Stimulated activated CD4-positive, alpha-beta T cell treated with anti-CD3 and anti-CD28 coated beads, Interleukin-12 subunit alpha, Interleukin-12 subunit beta, amount 100 ng/mL, for 4 hours (primary cell): ENCODE measurements at places on chromosomes 1 and 21.

- DNase-seq: no peak
Observed at GRCh38 chr1:55597910-55598309, 382.7 kb upstream of the USP24 start.

- DNase-seq: no peak
Observed at GRCh38 chr1:62241371-62242131, 46.9 kb downstream of the L1TD1 start.

GRCh38 chr21:42245331-42246193, 26.6 kb downstream of the ABCG1 start:
- no peak for DNase-seq

DNA sequence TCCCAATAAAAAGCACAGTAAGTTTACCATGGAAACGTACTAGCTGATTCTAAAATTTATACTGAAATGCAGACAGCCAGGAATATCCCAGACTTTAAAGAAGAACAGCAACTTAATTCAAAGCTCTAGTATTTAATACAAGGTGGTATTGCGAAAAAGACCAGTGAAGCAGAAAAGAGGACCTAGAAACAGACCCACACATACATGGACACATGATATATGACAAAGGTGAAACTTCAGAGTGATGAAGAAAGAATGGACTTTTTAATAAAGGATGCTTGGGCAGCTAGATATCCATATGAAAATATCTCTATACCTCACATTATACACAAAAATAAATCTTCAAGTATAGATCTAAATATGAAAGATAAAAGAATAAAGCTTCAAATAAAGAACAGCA, 62.6 kb downstream of the COP1 start:
- DNase-seq: no peak

- no peak for DNase-seq
Observed at GRCh38 chr1:28078680-28079626, 9.5 kb downstream of the EYA3 start.

GRCh38 chr1:219113261-219113660, 60.4 kb upstream of the LYPLAL1 start:
- DNase-seq: no peak

DNA sequence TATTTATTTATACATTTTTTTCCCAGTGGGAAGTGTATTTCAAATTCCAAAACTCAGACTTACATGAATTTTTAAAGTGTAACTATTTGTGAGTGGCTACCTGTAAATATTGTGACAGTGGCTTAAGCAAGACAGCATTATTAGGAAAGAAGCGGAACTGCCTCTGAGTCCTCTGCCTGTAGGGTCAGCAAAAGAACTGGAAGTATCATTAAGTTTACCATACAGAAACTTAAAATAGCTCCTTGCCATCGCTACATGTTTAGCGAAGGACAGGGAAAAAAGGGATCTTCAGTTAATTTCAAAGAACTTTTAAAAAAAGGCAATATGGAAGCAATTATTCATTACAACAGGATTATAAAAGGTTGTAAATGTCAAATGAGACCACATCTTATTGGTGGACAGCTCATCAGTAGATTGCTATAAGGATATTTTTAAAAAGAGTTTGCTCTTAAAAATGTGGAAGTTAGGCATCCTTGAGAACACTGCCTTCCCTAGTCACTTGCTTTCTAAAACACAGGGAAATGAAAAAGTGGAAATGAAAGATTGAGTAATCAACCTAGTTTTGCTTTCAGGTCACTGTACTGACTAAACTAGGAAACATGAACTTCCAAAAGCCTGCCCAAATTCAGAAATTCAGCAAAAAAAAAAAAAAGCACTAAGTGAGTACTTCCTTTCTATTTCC, 39.2 kb downstream of the NSL1 start:
- DNase-seq: no peak

GRCh38 chr21:35925497-35925896, 134.8 kb downstream of the SETD4 start:
- DNase-seq: no peak

DNA sequence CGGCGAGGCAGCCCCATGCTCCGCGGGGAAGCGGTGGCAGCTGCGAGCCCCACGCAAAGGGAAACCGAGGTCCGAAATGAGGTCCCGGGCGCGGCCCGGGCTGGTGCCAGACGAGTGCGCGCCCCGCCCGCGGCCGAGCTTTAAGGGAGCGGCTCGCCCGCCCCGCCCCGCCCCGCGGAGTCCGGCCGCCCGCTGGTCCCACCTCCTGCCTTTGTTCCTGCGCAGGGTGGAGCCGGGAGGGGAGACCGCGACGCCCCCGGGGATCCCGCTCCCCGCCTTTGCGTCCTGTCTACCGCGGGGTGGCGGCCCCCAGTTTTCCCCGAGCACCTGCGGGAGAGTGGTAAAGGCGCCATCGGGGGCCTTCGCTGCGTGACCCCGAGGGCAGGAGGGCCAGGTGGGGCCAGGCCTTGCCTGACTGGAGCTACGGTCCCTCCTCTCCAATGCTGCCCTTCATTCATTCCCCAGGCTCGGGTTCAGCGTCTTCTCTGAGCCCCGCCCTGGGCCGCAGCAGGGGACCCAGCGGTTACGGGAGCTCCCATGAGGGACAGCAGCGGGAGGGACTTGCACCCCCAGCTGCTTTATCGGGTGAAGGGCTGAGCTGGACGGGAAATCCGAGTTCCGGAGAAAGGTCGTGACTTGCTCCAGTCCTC, at the start of gene HES2:
Gene HES2, minus strand, starts transcription at position 116 of the 650 bp plus-strand sequence. Its CDS starts 99 bp downstream, at position 17.
- peak; percentile 12 for DNase-seq

- DNase-seq: no peak
Observed at GRCh38 chr21:43829575-43830119, 35.4 kb upstream of the AGPAT3 start.

DNA sequence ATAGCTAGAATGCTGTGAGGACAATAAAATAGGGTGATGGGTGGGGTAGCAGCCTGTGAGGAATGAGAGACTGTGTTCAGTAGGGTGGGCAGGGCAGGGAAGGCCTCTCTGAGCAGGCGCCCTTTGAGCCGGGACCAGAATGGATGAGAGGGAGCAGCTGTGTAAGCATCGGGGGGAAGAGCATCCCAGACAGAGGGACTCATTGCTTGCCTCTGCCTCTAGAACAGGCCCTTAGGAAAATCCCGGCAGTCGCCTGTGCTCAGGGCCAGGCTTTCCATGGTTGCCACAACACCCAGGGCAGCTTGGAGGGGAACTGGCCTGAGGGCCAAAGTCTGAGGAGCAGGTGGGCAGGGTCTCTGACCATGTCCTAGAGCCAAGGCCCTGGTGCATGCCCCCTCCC, 774 bp downstream of the SLC2A7 start:
- DNase-seq: no peak

DNA sequence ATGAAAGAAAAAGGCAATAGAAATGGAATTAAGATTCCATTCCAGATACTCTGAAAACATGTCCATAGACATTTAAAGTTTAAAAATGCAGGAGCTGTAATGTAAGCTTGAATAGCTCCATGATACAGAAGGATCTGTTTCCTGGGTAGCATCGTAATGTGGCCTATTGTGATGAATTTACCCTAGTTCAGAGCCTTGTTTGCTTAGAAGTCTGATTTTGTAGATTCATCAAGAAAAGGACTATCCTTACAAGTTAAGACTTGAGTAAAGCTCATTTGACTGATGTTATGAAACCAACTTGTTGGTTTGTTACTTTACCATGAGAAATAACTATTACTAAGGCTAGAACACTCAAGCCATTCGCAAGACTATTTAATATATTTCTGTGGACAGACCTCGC, 55.5 kb downstream of the KIF1B start:
- no peak for DNase-seq

GRCh38 chr1:218395916-218396315, 50.8 kb downstream of the TGFB2 start:
- DNase-seq: no peak
